Dorsolateral prefrontal cortex (tissue), 122 donors: ENCODE measurements at places on chromosomes 6 and 20.

DNA sequence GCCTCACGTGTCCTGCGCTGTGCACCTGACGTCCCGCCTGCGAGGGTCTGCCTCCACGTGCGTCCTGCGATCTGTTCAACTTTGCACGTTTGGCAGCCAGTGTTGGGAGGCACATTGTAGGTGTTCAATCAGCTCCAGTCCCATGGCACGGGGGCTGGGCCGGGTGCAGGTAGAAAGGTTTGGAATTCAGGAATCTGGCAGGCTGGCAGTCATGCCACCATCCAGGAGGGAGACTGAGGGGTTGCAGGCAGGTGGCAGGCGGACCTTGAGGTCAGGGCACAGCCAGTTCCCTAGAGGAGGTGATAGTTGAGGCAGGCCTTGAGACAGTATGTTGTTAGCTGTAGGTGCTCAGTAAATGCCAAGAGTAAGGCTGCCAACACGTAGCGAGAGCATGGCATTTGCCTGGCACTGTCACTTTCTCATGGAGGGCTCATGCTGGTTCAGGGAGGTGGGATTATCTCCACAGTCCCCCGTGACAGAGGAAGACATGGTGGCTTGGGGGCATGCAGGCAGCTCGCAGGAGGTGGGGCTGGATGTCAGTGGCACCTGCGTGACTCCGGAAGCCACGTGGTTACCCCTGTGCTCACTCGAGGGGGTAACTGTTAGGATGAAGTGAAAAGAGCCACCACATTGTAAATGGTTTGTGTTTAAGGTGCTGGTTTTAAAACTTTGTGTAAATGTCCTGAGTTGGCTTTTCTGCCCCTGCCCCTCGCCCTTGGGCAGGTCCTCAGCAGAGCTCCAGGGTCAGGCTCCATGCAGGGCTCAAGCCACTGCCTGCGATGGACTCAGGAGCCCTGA lies 111.8 kb upstream of the FRMD1 start:
- DNase-seq: no peak

DNA sequence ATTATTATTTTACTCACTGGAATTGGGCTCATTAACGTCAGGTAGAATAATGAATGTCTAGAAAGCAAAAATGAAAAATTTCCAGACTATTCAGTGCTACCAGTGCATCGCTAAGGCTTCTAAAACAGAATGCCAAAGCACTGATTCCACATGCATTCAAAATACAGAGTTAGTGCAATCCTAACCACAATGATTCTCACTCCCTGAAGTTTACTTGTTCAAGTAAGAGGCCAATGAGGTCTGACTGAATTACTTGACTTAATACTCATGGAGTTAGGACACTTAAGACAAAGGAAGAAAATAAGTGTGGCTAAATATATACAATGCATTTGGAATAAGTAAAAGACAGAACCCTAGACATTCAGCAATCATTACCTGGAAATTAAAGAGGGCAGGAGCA lies 220.5 kb downstream of the PKHD1 start:
- no peak for DNase-seq

DNA sequence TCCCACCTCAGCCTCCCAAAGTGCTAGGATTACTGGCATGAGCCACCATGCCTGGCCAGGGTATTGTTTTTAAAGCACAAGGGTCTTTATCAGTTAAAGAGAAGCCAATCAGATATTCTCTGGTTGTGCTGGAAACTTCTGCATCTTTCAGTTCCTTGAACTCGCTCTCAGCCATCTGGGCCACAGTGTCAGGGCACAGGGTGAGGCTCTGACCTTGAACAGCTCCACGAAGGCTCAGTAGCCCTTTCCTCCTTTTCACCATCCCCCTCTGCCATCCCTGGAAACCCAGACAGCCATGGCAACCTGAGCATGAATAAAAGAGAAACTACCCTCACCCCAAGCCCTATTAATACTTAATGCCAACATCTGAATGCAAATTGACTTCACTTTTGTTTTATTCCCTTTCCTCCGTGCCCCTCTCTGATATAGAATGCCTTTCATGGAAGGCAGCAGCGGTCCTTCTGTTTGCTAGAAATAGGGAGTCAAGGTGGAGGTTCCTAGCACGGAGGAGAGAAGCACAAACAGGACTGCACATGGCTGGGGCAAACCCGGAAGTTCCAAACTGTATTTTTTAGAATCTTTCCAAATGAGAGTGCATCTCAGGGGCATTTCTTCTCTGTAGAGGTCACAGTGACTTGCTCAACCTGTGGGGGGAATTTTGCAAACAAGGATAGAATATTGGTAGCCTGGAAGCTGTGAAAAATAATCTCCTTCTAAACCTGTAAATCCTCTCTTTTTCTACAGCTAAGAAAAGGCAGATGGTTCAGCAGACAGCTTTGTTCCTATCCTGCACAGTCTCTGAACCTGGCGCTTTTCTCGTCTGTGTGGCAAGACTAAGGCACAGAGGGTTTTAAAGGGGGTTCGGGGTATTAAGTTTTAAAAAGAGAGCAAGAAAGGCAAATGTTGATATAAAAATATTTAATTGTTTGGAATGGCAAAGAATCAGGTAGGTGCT lies 176.4 kb upstream of the RREB1 start:
- DNase-seq: no peak

DNA sequence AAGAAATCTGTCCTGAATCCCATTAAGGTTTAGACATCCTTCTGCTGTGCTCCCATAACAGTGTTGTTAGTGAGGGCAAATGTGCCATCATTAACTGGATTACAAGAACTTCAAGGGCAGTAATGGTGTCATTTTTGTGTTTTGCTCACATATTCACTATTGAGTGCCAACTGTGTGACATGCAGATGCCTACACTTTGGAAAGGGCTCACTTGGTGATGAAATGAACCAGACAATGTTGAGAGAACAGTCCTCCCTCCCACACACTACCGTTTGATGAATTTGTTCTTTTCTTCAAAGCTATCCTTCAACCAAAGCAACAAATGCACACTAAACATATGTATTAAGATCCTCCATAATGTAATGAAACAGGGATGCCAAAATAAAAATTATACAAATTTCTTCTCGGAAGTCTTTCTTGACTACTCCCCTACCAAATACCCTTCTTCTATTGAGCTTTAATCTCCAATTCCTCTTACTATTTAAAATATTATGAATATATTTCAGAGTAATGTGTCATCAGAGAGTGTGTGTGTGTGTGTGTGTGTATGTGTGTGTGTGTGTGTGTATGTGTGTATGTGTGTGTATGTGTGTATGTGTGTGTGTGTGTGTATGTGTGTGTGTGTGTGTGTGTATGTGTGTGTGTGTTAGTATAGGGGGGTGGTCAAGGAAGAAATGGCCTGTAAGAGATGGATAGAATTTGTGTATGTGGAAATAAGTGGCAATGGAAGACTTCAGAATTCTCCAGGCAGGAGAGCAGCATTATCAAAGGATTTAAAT lies 92.3 kb upstream of the ENPP5 start:
- no peak for DNase-seq

DNA sequence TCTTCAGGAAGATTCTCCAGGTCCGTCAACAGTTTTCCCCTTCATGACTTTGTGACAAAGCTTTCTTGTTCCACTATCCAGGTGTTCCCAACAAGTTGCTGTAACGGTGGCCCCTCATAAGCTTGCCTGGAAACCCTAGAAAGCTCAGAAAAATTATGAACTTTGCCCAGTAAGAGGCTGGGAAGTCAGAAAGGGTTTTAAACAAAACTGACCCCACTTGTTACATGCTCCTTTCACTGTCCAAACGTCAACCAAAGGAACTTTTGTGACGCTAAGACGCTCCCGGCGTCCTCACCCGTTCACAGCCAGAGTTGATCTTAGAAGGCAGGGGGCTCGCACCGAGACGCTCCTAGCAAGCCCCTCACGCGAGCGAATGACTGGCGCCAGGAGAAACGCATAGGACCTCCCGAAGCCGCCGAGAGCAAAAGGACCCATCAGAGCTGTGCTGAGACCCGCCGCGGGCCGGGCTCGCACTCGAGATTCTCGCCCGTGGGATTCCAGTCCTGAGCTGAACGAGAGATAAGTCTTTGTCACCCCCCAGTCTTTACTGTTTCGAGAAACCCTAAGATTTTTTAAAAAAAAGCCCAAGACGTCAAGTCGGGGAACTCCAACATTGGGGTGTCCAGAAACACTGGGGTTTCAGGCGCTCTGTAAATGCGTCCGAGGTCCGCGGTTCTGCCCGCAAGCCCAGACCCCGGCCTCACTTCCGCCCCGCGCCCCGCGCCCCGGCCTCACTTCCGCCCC lies 544 bp upstream of the ACAT2 start:
- peak; percentile 9 for DNase-seq

DNA sequence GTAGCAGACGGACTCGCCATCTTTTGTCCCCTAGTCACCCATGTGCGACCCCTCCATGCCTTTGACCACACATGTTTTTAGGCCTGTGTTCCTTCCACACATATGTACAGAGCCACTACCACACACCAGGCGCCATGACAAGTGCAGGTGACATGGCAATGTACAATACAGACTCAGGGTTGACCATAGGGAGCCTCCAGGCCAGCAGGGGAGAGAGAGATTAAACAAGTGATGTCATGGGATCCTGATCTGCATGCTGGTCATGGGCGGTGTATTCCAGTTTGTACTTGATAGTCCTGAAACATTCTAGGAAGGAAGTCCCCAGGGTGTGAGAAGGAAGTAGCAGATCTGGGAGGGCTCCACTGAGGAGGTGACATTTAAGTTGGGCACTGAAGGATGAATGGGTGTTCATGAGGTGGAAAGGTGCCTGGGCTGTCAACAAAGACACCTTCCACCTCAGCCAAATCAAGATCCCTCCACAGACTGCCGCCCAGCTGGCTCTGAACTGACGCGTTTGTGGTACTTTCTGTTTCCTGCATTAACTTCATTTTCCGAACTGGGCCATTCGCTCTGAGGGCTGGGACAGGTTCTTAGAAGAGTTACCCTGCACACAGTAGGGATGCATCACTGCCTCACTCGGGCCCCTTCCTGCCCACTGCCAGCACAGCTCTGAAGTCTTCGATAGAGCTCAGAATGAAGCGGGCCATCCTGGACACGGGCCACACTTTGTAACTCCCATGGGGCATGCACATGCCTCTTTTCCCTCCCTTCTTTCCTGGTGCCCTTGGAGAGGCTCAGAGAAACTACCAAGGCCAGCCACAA lies 94.0 kb downstream of the NOL4L start:
- no peak for DNase-seq

- no peak for DNase-seq
Measured at GRCh38 chr6:1719922-1720321, 110.2 kb downstream of the FOXC1 start.

DNA sequence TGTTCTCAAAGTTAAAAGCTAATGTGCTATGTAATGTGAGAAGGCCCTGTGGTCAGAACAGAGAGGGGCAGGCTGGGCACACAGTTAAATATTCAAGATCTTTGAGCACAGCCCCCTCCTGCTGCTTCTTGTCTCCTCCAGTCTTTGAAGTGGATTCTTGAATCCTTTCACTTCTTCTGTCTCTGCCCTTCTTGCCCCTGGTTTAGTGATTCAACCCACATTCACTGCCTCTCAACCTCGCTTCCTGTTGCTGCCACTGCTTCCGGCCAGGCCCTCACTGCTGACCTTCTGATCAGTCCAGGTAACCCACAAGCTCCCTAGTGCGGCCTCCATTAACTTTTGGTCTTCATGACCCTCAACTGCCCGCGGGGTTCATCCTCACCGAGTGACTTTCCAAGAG lies 417.3 kb upstream of the NOX3 start:
- DNase-seq: no peak

DNA sequence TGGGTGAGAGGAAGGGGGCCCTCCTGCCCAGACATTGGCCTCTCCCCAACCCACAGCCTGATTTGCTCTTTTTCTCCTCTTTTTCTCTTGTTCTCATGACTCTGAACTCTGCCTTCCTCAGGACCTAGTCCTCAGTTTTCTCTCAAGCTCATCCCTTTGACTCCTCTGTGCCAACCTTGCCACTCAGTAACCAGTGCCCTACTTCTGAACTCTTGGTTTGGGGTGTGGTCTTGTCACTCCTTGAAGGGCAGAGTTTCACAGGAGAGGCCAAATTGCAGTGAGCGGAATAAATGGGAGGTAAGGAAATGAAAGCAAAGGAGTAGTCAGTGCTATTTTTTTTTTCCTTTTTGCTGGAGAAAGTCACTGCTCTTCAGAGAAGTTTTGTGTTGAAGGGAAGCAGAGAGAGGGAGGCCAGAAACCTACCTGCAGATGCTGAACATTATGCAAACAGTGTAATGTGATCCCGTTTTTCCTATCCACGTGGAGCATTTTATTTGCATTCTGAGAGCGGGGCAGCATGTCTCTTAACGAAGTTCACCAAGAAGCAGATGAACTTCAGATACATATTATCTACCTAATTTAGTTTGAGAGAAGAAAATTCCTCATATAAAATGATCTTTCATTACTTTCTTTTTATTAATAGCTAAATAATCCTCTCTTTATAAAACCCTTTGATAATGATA lies 26.9 kb downstream of the CFAP61 start:
- DNase-seq: no peak

DNA sequence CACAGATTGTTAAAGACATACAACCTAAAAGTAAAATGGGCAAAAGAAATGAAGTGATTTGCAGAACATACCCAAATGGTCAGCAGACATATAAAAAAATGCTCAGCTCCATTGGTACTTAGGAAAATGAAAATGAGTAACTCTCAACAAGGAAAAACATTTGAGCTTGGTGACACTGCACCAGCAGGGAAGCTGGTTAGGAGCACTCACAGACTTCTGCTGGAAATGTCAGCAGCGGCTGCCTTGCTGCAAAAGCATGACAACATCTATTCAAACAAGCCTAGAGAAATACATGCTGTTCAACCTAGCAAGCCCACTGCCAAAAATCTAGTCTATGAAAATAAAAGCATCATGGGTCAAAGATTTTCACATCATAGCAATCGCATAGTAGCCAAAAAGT lies 99.0 kb upstream of the FOXQ1 start:
- DNase-seq: no peak

DNA sequence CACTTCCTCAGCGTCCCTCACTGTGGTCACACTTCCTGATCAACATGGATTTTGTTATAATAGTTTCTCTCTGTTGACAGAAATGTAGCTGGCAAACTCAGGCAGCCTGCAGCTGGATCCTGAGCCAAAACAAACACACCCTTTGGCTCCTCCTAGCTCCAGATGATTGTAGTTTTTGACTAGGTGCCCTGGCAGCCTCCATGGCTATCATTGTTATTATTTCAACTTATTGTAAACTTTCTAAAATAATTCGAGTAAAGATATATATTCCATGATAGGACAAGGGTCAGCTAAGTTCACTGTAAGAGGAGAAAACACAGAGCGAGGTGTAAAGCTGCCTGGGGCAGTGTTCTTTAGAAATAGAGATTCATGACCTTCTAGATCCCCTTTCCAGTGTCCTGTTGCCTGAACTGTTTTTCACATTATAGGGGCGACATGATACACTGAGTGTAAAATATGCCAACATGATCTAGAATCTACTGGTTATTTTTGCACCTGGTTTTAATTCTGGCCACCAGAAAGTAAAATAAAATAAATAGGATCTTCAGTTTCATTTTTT lies 98.2 kb upstream of the HDGFL1 start:
- no peak for DNase-seq

- DNase-seq: no peak
Measured at GRCh38 chr6:132651062-132651461, 7.9 kb downstream of the TAAR1 start.

GRCh38 chr6:123636282-123636681 lies 468 bp downstream of the TRDN start:
- DNase-seq: no peak

GRCh38 chr6:108068618-108069017 lies 5.9 kb downstream of the OSTM1 start:
- no peak for DNase-seq
